ENCODE measurements at places on chromosomes 1 and 21.
A peak's percentile ranks its signal among the peaks of the same experiment; 100 is the strongest.

DNA sequence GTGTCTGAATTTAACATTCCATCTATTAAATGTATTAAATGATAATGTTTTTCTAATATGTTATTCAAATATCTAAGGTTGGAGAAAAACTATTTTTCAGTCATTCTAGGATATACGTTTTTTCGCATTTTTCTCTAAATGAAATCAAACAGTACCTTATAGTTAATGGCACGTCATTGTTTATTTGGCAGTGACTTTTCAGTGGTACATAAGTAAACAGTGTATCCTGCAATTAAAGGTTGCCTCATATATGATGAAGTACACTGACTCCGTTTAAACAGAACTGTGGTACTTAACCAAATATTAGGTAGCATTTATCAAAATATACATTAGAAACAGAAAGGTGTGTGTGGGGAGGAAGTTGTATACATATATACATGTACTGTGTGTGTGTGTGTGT is 79.2 kb downstream of the EPS15 start:
- DNase-seq: no peak

DNA sequence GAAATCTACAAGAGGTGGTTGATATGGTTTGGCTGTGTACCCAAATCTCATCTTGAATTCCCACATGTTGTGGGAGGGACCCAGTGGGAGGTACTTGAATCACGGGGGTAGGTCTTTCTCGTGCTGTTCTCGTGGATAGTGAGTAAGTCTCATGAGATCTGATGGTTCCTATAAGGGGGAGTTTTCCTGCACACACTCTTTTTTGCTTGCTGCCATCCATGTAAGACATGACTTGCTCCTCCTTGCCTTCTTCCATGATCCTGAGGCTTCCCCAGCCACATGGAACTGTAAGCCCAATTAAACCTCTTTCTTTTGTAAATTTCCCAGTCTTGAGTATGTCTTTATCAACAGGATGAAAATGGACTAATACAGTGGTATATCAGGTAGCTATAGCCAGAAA is 5.2 kb upstream of the VWA5B1 start:
- no peak for DNase-seq

DNA sequence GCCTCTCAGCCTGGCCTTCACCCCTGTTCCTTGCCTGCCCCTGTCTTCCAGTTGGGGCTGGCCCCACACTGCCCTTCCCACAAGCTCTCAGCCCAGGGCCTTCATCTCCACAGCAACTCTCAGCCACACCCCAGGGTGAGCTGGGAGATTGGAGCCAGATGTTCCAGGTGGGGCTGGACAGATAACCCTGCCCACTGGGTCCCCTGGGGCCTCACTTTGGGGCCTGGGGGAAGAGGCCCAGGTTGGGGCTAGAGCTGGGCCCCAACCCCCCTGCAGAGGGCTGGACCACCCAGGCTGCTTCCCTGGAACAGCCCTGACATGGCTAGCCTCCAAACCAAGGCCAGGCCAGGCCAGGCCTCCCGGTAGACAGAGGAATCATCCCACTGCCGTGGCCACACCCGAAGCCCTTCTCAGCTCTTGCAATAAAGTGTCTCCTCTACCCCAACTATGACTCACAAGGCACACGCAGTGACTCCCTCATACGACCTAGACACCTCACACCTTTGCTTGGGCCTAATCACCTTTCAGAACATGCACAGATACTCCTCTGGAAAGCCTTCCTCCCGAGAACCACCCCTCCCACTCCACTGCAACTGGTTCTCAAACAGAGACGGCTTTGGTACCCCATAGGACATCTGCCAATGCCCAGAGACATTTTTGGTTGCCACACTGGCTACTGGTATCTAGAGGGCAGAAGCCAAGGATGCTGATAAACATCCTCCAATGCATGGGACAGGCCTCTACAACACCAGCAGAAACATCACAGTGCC is 22.2 kb downstream of the SLC2A1 start:
- DNase-seq: peak; percentile 85

DNA sequence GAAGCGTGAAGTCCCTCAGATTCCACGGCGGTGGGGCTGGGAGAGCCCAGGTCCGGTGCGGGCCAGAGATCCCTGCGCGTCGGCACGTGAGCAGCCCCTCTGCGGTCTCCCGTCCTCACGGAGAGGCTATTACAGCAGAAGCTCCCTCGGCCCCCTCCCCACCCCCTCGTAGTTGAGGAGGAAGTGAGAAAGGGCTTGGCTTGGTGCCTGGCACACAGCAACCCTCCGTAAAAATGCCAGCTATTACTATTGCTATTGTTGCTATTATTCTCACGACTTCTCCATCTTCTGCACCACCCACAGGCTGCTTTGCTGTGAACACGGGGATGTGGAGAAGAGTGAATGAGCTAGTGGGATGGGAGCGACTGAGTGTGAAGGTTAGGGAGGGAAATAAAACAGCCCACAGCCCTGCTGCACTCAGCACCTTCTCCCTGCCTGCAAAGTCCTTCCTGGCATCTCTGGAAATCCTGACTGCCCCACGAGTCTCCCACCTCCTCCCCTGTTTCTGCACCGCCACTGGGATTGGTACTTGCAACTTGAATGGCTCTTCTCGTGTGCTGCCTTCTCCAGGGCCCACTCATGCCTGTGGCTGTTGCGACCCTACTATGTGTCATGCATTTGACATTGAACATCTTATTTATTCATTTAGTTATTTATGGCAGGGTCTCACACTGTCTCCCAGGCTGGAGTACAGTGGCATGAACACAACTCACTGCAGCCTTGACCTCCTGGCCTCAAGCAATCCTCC is 26.6 kb downstream of the ZBTB18 start:
- DNase-seq: no peak

DNA sequence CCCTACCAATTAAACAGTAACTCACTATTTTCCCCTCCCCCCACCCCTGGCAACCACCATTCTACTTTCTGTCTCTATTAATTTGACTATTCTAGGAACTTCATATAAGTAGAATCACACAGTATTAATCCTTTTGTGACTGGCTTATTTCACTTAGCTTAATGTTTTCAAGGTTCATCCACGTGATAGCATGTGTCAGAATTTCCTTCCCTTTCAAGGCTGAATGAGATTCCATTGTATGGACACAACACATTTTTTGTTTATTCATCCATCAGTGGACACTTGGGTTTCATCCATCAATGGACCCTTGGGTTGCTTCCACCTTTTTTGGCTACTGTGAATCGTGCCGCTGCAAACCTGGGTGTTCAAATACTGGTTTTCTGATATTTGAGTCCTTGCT is 41.7 kb downstream of the EIF2D start:
- no peak for DNase-seq

DNA sequence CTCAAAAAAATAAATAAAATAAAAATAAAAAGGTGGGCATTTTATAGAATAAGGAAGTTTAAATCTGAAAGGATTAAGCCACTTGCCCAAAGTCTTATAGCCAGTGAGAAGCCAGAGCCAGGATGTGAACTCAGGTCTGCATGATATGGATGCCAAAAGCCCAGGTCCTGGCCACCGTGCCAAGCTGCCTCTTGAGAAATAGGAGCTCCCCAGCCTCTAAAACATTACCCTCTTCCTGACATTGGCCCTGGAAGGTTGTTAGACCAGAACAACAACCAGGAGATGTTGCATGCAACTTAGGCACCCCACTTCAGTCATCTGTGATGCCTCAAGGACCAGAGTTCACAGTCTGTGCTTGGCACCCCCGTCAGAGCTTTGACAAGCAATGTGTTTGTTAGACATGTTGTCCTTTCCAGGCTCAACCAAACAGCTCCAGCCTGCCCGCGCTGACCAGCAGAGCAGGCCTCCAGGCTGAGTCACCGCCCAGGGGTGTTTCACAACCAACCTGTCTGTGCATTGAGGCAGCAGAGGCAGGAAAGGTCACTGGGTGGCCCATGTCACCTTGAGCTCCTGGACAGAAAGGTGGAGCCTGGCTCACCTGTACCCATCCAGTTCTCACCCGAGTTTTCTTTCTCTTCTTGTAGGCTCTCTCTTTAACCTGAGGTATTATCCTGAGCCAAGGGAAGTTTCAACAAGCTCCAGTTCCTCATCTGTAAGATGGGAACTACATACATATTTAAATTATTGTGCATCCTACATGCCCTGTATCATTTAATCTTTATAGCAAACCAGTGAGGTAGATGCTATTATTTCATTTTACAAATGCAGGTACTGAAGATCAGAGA is 14.9 kb upstream of the MED18 start:
- no peak for DNase-seq

GRCh38 chr1:228215663-228216116 is 7.8 kb downstream of the OBSCN start:
- DNase-seq: no peak

GRCh38 chr1:6180268-6180706 is at the start of gene CHD5:
TSS of gene CHD5 (minus strand) at chr1:6180321. CDS start at chr1:6180023, 298 bp downstream.
- DNase-seq: no peak

DNA sequence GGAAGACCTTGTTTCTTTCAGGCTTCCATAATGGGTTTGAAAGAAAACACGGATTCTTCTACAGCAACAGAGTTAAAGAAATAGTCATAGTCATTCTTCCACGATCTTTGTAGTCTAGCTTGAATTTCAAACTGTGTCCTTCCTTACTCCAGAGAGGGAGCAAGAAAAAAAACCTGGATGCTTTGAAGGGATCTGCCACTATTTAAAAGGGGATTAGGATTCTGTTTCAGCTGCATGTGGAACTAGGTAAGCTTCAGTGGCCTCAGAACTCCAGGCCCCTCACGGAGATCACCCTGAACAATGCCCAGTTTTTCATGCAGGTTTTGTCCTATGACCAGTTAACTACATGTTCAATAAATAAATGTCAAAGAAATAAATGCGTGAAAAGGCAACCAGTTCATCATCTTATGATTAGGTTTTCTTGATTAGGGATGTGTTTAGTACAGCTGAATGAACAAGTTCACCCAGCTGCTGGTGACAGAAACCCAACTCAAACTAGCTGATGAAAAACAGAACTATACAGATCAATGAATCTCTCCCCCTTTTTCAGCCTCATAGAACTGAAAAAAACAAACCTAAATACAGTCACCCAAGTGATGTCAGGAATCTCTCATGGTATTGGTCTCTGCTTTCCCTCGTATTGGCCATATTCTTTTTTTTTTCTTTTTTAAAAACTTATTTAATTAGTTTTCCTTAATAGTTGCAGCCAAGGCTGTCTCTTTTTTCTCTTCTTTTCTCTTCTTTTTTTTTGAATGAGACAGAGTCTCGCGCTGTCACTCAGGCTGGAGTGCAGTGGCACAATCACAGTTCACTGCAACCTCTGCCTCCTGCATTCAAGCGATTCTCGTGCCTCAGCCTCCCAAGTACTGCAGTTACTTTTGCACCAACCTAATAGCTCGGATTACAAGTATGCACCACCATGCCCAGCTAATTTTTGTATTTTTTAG is 14.6 kb upstream of the MPZL1 start:
- DNase-seq: no peak

DNA sequence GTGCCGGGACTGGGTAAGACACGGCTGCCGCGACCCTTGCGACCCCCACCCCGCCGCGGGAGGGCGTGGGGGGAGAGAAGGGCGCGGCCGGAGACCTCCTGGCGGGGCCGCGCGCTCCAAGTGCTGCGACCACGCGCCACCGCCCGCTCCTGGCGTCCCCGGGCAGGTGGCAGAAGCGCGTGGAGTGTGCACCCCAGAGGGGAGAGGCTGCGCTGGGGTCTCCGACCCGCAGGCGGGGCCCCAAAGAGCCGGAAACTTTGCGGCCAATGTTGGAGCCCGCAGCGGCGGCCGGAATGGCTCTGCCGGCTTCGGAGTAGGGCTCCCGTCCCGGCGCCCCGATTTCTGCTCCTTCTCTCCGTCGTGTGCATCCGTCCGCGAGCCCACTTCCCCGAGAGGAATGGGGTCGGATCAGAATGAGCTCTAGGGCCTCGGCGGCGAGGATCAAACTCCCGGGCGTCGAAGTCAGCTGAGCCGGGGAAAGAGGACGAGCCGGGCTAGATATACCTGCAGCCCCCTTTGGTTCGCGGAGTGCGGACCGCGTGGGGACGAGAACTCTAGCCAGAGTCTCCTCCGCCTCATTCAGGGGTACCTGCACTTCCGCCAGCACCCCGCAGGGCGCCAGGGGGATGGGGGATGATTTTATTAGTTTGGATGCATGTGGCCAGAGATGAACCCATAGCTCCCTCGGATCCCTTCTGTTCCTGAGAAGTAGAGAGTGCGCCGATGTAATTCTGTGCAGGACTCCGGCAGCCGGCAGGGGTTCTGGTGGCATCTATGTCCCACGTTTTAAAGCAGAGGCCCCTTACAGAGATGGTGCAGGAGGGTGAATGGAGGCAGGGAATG is 751 bp downstream of the STUM start:
- DNase-seq: no peak

GRCh38 chr1:85938829-85939228 is 217.7 kb downstream of the COL24A1 start:
- DNase-seq: no peak

DNA sequence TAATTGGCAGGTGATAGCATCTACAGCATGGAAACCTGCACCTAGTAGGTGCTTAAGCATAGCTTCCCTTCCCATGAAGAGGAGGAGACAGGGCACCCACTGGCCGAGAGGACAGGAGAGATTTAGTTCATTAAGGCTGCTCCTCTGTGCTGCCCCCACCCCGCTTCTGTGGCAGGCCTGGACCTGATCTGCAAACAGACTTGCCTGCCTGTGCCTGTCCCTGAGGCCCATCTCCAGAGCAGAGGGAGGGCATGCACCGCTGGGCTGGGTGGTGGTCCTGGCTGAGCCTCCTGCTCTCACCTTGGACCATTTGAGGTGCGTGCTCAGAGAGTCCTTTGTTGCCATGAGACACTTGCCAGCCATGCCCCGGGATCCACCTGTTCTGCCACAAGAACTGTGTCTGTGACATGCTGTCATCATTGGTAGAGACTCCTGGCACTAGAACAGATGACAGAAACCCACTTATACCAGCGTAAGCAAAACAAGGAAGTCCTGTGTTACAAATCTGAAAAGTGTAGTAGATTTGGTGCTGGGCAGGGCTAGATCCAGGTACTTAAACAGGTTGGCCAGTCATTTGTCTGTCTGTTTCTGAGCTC is 55.6 kb downstream of the PTPRF start:
- no peak for DNase-seq

DNA sequence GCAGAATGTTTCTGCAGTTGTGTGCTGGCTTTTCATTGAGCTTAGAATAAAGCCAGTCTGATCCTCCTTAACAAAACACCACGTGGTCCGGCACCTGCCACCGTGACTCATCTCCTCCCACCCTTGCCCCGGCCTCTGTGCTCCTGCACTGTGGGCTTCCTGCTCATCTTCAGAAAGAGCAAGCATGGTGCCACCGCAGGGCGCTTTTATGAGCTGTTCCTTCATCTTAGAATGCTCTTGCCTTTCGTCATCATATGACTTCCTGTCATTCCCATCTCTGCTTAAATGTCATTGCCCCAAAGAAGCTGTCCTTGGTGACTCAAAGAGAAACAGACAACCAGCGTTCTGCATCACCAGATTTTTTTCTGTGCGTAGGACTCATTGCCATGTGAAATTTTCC is 117.8 kb downstream of the HHAT start:
- DNase-seq: peak; percentile 2

DNA sequence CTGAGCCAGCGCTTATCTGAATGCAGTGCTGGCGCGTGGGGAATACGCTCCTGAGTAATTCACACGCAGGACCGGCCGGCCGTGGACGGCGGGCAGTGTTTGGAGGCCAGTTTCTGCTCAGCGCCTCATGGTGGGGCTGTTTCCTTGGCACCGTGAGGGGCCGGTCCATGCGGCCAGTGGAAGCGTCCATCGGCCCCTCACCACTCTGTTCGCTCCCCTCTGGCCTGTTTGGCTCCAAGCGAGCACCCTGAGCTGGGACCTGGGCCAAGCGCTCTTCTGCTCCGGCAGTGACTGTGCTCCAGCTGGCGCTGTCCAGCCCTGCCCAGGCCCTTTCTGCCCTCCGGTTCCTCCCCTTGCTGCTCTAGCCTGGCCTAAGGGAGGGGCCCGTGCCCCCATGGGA is 16.3 kb upstream of the PLCH2 start:
- DNase-seq: peak; percentile 9
